Upper lobe of right lung (tissue), 1 donor: ENCODE measurements at places on chromosomes 4 and X. TPM values are rescaled to one million over a fixed set of nuclear protein-coding genes. Genes with fewer than 3 reads are reported as not detected.

DNA sequence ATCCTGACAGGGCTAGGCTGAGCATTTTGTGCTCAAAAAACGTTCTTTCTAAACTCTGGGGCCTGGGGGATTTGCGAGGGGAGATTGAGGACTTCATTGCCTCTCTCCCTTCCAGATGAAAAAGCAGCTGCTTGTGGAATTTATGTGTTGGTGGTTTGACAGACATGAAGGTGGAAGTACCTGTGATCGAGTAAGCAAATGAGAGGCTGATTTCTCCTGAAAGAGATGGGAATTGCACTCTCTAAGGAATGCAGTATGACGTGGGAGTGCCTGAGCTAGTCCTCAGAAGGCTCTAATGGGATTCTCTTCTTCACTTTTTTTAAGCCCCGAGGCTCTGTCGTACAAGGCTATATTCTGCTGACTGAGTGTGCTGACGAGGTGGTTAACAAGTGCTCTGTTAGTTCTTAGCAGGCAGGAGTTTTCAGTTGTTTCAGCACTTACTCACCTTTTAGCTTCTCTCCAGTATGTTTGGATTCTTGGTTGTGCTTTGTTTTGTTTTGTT is 426.8 kb upstream of the CNKSR2 start:
- no peaks in the 10 kb centered on the region for H3K36me3 ChIP-seq
- DNase-seq = no peak
- H3K4me1 ChIP-seq = no peaks in the 10 kb centered on the region
- H3K27me3 ChIP-seq = no peaks in the 10 kb centered on the region

DNA sequence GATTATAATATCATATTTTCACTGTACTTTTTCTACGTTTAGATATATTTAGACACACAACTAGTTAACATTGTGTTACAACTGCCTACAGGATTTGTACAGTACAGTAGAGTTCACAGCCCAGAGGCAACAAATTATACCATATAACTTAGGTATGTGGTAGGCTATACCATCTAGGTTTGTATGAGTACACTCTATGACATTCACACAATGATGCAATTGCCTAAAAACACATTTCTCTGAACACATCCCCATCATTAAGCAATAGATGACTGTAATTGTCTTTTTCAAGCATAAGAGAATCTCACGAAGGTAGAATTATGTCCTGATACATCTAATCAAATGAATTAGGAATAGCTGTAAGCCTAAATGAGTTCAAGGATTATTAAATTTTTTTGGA is 12.3 kb upstream of the TIGD2 start:
- DNase-seq = no peak
- H3K4me1 ChIP-seq = no peaks in the 10 kb centered on the region
- no peak overlapping the region for H3K4me3 ChIP-seq
- no peak overlapping the region for H3K27ac ChIP-seq

- H3K4me3 ChIP-seq = no peak overlapping the region
- H3K27ac ChIP-seq = no peak overlapping the region
- no peaks in the 10 kb centered on the region for H3K4me1 ChIP-seq
- no peaks in the 10 kb centered on the region for H3K36me3 ChIP-seq
- H3K27me3 ChIP-seq = no peaks in the 10 kb centered on the region
Observed at GRCh38 chr4:98539741-98540140, 118.7 kb downstream of the TSPAN5 start.

Gene PDE5A
- 58.0 TPM for total RNA-seq

Gene NDNF
- total RNA-seq = 201 TPM

Gene PCSK1N
- total RNA-seq = 4.3 TPM

Gene FRYL
- total RNA-seq = 71.9 TPM
